ENCODE measurements at places on chromosomes 12 and 14. TPM values are rescaled to one million over a fixed set of nuclear protein-coding genes. Genes with fewer than 3 reads are reported as not detected.

PZP gene
- not detected for total RNA-seq

A2M gene
- 0.09 TPM for total RNA-seq

IGF1 gene
- total RNA-seq = not detected

PROX2 gene
- total RNA-seq = not detected

RDH5 gene
- 1.3 TPM for total RNA-seq

GMFB gene
- total RNA-seq = 71.7 TPM

C12orf54 gene
- not detected for total RNA-seq

CLEC6A gene
- total RNA-seq = not detected

NINJ2 gene
- 1.1 TPM for total RNA-seq

All from A549 treated with GW870086 at 1 μM for 4 hours (cell line).